Right cardiac atrium (tissue), 5 donors: ENCODE measurements at places on chromosomes 1 and 21. TPM values are rescaled to one million over a fixed set of nuclear protein-coding genes. Genes with fewer than 3 reads are reported as not detected.

Gene SLAMF7
- 0.51 TPM for total RNA-seq

DNA sequence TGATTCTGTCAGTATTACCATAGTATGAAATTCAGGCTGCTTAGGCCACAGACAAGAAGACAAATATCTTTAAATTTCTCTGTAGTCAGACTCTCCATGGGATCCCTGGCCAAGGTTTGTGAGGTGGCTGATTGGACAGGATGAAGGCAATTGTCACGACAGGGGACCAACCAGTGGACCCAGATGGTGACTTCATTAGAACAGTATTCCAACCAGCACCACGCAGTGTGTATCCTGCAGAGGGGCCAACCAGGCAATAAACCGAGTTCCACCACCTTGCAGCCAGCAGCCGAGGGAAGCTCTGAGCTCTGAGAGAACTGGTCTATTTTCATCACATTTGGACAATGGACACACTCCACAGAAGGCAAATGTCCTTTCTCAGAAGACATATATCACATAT is 16.1 kb downstream of the DSCAM start:
- no peak for DNase-seq

- no peak for DNase-seq
These were observed 866.0 kb downstream of the LTN1 start for GRCh38 chr21:28126521-28127174.

- DNase-seq: no peak
These were observed 2.2 kb downstream of the SFPQ start for GRCh38 chr1:35190784-35191183.

Gene TARS2
- total RNA-seq: 21.1 TPM

Gene PLK3
- total RNA-seq: 11.4 TPM
